Fibroblast of mammary gland (primary cell): ENCODE measurements at places on chromosomes 11 and 22.

DNA sequence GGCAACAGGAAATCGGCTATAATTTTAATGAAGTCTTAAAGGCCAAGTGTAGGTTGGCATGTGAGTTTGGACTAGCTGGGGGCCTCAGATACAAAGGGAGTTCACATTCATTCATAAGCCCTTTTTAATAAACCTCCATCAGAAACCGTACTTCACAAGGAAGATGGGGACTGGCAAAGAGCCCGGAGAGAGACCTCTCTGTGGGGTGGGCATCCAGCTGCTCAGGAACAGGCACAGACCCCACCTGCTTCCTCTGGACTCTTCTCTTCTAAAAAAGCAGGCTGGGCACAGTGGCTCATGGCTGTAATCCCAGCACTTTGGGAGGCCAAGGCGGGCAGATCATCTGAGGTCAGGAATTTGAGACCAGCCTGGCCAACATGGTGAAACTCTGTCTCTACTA, 3.9 kb upstream of the ARFGAP3 start:
- DNase-seq = no peak

GRCh38 chr11:117058761-117059261, 39.4 kb downstream of the SIK3 start:
- peak; percentile 86 for DNase-seq

DNA sequence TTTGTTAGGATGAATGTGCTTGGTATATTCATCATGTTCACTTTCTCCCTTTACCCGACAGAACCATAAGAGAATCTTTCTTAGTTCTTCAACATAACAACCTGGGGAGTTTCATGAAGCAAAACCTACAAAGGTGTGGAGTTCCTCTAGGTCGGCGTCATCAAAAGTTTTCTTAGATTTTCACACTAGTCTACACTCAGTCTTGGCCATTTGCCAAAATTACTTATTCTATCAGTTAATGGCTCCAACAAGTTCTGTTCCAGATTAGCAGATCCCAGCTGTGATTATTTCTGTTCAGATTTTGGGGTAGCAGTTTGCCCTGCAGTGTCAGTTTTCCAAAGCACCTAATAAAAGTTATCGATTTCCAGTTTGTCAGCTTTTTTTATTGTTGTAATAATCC, 935.8 kb upstream of the RAG2 start:
- DNase-seq = no peak

DNA sequence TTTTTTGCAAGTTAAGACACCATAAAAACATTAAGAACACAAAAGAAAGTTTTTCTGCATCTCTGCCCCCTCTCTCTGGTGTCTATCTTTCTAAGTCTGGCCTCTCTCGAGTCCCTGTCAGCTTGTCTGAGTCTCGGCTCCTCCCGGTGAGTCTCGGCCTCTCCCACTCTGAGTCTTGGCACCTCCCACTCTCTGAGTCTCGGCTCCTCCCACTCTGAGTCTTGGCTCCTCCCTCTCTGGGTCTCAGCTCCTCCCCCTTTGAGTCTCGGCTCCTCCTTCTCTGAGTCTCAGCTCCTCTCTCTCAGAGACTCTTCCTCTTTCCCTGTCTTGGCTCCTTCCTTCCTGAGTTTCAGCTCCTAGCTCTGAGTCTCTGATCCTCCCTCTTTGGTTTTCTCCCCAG, 72.5 kb upstream of the AMPD3 start:
- peak; percentile 56 for DNase-seq

DNA sequence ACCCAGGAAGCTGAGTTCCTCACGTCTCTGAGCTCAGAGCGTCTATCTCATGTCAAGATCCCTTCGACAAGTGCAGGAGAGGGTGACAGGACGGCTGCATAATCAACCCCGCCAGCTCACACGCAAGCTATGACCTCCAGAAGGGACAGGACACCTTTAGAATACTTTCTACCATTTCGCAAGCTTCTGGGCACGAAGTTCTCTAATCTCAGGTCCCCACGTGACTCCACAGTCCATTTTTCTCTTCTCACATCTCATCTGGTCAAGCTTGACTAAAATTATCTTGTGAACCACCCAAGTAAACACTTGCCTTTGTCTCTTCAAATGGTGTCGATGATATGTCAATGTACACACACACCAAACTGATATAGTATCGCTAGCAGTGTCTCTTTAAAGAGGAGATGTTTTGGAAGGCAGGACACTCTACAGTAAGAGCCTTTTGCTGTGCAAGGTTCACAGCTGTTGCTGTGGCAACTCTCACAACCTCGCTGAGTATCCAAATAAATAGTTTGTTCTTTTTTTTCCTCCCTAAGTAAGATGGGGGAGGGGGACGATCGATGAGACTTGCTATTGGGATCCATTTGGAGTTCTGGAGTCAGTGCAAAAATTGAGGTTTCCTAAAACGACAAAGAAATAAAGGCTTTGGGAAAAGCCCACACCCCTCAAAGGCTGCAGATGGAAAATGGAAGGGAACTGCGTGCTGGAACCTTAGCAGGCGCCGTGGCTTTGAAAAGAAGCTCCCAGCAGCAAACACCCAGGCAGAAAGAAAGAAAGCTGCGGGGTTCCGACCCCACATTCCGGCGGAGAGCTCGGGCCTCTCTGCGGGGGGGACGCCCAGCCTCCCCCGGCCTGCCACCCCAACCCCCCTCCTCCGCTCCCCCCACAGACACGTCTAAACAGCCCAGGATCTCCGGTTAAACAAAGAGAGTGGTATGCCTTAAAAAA, 215.4 kb upstream of the UBASH3B start:
- peak; percentile 30 for DNase-seq

- peak; percentile 12 for DNase-seq
Measured at GRCh38 chr11:43489869-43490465, 131.2 kb downstream of the TTC17 start.

GRCh38 chr11:63406458-63406857, 36.9 kb downstream of the SLC22A9 start:
- DNase-seq = no peak

DNA sequence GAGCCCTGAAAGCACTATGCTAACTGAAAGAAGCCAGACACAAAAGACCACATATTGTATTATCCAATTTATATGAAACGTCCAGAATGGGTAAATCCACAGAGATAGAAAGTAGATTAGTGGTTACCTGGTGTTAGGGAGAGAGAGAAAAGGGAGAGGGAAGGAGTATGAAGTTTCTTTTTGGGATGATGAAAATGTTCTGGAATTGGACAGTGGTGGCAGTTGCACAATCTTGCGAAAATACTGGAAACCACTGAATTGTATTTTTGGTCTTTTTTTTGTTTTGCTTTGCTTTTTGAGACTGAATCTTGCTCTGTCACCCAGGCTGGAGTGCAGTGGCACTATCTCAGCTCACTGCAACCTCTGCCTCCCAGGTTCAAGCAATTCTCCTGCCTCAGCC, 63.5 kb downstream of the MRTFA start:
- peak; percentile 43 for DNase-seq

- peak; percentile 31 for DNase-seq
Measured at GRCh38 chr22:46044621-46045458, 67.9 kb upstream of the WNT7B start.

GRCh38 chr22:30230787-30231461, 15.6 kb downstream of the LIF start:
- DNase-seq = no peak

DNA sequence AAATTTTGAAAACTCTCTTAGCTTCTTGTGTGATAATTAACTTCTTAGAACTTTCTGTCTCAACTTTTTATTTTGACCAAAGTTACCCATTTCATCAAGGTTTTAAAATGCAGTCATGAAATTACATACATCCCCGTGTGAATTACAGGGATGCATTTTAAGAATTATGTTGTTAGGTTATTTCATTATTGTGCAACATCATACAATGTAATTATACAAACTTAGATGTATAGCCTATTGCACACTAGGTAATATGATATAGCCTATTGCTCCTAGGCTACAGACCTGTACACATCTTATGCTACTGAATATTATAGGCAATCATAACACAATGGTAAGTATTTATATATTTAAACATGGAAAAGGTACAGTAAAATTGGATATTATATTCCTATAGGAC, 228.1 kb upstream of the C11orf87 start:
- no peak for DNase-seq

DNA sequence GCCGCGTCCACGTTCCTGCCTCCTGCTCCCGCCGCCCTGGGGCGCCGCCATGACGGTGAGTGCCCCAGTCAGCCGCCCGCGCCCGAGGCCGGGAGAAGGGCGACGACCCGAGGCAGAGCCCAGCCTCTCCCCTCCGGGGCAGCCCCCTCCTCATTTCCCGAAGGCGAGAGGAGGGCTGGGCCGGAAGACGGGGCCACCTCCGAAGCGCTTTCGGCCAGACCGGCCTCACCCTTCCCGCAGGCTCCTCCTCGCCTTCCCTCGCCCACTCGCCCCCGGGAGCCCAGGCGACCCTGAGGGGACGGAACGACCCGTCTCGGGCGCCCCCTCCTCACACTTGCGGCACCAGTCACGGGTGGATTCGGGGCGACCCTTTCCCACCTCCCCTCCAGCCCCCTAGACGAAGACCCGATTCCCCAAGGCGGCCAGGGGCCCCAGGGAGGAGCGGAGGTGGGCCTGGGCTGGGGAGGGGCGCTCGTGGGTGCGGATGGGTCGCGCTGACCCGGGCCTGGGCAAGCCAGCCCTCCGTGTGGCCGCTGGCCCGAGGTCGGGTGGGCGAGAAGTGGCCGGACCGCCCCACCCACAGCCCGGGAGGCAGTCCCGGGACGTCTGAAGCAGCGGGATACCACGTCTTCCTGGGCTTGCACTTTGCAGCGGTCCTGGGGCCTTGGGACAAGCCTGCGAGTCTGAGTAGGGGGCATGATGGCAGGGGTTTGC, 49.7 kb downstream of the TRIOBP start:
- no peak for DNase-seq

DNA sequence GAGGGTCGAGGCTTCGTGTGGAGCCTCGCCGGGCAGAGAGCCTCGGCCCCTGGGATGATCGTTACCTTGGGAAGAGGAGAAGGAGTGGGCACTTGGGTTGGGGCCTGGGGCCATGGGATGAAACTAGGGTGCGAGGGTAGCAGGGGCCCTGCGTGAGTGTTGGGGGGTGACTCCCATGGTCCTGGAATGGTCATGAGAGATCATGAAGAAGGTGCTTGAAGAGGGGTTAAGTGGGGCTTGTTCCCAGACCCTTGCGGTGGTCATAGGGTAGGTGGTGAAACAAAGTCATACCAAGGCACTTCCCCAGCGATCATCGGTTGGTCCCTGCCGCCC, 284 bp downstream of the CCS start:
- no peak for DNase-seq

DNA sequence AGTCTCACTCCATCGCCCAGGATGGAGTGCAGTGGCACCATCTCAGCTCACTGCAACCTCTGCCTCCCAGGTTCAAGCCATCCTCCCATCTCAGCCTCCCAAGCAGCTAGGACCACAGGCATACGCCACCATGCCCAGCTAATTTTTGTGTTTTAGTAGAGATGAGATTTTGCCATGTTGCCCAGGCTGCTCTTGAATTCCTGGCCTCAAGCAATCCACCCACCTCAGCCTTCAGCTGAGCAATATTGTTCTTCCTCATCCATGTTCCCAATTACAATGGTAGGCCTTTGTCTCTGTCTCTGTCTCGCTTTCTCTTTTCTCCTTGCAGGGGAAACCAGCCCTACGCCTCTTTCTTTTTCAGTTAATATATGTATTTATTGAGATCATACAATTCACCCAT, 10.3 kb downstream of the HSPA8 start:
- no peak for DNase-seq

GRCh38 chr11:78190374-78190773, 1.7 kb downstream of the USP35 start:
- no peak for DNase-seq

DNA sequence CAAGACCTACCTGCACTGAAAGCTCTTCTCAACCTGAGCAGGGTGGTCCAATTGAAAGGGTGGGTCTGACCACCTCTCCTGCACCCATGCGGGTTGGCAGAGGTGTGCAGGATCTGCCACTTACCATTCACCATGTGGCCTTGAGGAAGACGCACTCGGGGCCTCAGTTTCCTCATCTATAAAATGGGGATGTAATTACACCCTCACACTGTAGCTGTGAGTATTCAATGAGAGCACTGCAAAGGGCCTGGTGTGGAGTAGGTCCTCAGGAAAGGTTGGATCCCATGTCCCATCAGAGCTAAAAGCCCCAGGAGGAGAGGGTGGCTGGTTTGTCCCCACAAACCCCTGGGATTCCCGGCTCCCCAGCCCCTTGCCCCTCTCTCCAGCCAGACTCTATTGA, 557 bp upstream of the TAGLN start:
- no peak for DNase-seq

- DNase-seq = no peak
Measured at GRCh38 chr11:72702577-72703241, 28.5 kb upstream of the PDE2A start.
